ENCODE measurements at places on chromosomes 4 and X.

DNA sequence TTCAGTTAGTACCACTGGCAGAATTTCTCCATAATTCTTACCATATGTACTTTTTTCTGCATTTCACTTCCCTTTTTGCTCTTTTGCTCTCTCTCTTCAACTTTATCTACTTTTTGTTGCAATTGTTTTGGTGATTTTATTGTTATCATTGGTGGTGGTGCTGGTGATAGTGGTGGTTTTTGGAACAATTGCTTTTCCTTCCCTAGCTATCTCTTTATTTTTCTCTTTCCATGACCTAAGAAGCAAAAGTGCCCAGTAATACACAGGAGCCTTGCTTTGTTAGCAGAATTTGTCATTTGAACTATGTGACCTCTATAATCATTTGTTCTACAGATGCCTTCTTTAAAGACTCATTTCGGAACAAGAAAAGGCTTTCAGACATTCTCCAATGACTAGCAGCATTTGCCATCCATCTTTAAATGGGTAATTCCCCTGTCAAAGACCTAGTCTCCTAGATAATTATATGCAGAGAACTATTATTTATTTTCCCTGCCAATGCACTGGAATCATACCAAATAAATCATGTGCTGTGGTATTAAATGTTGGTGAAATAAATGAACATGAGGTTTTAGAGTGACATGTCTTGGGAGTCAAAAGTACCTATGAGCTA lies 154.5 kb downstream of the GASK1B start:
- DNase-seq: peak; percentile 74

DNA sequence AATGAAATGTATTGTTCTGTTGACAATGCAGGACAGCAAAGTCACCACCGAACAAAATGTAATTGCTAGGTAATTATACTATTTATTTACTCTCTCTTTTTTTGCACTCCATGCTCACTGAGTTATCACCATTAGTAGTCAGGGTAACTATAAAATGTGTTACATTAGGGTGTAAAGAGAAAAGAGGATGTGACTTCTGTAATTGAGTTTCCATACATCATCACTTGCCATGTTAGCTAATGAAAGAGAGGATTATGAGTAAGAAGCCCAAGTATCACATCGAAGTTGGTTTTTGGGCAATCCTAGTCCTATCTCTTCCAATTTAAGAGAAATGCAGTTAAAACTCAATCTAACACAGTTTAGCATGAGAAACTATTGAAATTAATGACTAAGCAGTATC lies 7.6 kb downstream of the ZXDA start:
- no peak for DNase-seq

- DNase-seq: no peak
Observed at GRCh38 chrX:40282946-40283660, 185.3 kb upstream of the BCOR start.

GRCh38 chr4:94722270-94722669 lies 35.5 kb upstream of the BMPR1B start:
- DNase-seq: no peak

GRCh38 chr4:1315306-1315705 lies 25.6 kb downstream of the MAEA start:
- no peak for DNase-seq

- DNase-seq: no peak
Observed at GRCh38 chr4:83556816-83557215, 20.9 kb downstream of the GPAT3 start.

DNA sequence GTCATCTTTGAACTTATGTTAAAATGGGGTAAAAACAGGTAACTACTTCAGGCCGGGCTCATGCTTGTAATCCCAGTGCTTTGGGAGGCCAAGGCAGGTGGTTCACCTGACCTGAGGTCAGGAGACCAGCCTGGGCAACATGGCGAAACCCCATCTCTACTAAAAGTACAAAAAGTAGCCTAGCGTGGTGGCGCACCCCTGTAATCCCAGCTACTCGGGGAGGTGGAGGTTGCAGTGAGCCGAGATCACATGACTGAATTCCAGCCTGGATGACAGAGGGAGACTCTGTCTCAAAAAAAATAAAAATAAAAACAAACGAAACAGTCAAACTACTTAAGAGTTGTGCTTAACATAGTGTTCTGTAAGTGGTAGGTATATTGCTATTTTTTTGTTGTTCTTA lies 2.5 kb downstream of the DDX3X start:
- no peak for DNase-seq

DNA sequence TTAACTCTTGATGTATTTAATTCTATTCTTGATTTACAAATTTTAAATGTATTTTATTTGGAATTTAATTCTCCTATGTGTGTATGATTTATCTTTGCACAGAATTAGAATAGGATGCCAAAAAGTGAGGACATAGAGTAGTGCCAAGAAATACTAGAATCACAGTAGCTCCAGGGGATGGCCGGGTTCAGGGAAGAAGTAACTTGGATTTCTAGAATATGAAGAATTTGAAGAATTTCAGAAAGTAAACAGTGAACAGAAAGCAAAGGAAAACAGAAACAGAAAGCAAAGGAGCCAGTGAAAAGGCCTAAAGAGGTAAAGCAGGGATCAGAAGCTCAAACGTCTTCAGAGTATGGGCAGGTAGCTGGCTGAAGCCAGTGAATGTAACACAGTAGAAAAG lies 1187.6 kb downstream of the RPA4 start:
- no peak for DNase-seq

- DNase-seq: no peak
Observed at GRCh38 chr4:46946919-46947536, 38.0 kb upstream of the COX7B2 start.

DNA sequence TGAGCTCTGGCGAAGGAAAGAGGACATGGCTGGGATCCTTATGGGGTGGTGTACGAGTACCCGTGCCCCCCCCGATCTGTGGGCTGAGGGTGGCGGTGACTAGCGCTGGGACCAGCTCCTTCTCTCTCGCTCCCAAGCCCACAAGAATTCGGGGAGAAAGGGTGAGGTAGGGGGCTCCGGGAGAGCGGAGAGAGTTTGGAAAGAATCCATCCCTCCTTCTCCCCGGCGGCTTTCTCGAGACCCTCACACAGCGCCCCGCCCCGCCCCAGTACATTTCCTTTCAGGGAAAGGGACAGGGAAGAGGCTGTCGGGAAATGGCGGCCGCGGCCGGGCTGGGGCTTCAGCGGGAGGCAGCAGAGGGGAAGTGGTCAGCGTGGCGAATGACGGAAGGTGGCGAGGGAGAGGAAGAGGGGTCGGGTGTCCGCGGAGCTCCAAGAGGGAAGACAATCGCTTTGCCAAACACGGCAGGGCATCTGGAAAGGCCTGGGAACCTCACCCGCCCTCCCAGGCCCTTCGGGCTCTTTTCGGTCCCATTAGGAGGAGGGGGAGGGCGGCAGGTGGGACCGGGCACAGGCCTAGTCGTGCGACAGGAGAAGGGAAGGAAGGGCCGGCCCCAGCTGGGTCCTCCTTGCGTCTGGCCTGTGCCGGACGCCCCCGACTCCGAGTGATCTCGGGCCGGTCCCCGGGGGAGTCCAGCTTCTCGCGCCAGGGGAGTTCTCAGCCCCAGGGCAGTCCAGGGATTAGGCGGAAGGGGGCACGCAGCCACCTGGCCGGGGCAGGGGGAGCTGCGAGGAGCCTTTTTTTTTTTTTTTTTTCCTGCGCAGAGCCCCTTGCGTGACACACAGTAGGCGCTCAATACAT lies 10.2 kb downstream of the HNRNPH2 start:
- DNase-seq: peak; percentile 60
